NCI-H1930 (cell line): ENCODE measurements at places on chromosomes 1 and 21.

GRCh38 chr1:167910530-167910929 is 3.4 kb downstream of the ADCY10 start:
- DNase-seq, result no peak

DNA sequence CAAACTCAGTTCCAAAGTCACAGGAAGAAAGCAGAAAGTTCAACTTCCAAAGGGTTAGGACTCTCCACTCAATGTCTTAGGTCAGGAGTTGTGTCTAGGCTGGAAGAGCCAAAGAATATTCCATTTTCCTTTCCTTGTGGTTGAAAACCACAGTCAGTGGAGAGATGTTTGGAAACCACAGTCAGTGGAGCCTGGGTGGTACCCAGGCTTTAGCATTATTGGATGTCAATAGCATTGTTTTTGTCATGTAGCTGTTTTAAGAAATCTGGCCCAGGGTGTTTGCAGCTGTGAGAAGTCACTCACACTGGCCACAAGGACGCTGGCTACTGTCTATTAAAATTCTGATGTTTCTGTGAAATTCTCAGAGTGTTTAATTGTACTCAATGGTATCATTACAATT is 11.7 kb downstream of the ATF3 start:
- DNase-seq, result no peak

GRCh38 chr1:63779338-63780211 is 5.8 kb downstream of the ROR1 start:
- DNase-seq, result no peak

DNA sequence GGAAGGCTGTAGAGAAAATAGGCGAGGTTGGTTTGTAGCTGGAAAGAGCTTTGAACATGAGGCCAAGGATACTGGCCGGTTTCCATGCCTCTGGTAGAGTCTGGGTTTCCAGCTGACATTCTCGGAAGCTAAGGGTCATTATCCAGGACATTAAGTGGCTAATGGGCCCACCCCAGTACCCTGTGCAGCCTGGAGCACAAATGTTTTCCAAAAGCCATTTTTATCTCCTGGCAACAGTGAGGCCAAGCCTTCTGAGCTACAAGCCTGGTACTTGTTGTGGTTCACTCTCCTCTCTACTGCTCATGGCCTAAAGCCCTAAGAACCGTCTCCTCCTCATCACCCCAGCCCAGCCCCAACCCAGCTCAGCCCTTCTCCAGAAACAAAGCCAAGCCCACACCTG is 122.9 kb downstream of the DMRTA2 start:
- DNase-seq, result no peak

DNA sequence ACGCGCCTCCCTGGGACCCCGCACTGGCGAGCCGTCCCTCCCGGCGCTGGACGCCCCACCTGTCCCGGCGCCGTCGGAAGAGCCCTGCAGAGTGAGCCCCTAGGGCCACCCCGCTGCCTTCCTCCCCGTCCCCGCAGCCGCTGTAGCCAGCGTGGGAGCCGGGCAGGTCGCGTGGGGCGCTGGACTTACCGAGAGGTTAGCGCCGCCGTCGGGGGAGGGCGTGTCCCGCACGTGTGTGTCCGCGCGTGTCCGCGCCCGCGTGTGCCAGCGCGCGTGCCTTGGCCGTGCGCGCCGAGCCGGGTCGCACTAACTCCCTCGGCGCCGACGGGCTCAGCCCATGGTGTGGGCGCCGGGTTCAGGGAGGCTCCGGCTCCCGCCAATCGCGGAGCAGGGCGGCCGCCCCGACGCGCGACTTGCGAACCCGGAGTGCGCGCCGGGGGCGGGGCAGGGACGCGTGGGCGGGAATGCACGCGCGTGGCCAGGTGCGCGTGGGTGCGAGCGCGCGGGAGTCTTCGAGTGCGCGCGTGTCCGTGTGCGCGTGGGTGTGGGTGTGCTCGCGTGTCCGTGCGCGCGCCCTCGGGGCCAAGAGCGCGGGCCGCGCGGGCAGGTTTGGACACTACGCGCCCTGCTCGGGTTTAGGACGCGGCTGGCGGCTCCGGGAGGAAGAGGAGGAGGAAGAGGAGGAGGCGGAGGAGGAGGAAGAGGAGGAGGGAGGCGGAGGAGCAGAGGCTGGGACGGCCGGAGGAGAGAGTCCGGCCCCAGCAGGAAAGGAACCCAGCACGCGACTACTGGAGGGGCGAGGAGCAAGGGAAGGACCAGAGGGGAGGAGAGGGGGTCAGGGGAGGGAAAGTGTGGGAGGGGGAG is 145.2 kb upstream of the ETS2 start:
- DNase-seq, result no peak

DNA sequence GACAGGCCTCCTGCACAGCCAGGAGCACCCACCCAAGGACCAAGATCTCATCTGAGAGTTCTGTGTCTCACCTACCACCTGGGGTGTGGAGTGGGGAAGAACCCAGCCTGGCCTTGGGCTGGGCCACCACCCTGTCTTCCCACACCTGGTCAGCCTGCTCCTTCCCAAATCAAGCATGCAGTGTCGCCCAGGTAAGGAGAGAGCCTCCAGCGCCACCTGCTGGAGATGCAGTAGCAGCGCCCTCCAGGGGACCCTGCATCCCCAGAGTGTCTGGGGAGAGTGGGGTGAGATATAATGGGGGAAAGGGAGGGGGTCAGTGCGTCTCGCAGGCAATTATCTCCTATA is 32.3 kb downstream of the KIAA2013 start:
- peak; percentile 55 for DNase-seq

DNA sequence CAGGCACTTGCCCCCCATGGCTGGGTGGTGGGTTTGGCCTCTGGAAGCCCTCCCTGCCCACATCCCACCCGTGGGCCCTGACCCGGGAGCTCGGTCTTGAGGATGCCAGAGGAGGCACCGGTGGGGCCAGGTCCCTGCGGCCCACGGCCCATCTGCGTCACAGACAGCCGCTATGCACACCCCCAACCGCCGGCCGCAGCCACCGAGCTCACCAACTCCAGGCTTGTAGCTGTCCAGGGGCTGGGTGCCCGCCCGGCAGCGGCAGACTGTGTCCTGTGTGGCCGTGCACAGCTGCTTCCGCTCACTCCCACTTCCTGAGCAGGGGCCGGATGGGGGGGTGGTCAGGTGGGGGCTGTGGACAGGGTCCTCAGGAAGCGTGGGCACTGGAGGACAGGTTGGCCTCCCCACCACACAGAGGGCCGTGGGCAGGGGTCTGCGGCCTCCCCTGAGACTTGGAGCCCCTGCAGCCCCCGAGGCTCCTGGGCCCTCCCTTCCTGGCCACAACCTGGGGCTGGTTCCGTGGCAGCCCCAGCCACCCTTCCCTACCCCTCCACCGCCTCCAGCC is 1.1 kb downstream of the TNFRSF4 start:
- DNase-seq, result no peak

- DNase-seq, result no peak
Observed at GRCh38 chr1:97123717-97124431, 402.3 kb downstream of the PTBP2 start.

DNA sequence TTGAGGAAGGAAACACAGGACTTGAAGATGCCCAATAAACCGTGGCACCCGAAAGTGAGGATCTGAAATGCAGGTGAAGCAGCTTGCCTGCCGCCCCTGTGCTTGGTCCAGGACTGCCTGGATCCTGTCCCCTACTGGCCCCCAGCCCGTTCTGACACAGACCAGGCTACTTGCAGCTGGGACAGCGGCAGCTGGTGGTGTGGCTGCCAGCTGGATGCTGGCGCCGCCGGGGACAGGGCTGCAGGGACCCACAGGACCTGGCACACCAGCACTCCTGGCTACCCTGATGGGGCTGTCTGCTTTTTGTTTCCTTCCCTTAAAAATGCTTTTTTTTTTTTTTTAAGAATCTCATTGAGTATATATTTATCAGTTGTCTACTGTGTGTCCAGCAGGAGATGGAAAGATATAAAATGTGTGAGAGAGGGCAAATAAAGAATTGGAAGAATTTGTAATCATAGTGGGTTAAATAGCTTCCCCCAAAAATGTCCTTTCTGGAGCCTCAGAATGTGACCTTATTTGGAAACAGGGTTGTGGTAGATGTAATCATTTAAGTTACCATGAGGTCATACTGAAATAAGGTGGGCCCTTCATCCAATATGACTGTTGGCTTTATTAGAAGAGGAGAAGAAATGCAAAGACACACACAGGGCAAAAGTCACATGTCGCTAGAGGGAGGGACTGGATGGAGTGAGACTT is 165.6 kb downstream of the DSCAM start:
- DNase-seq, result no peak

DNA sequence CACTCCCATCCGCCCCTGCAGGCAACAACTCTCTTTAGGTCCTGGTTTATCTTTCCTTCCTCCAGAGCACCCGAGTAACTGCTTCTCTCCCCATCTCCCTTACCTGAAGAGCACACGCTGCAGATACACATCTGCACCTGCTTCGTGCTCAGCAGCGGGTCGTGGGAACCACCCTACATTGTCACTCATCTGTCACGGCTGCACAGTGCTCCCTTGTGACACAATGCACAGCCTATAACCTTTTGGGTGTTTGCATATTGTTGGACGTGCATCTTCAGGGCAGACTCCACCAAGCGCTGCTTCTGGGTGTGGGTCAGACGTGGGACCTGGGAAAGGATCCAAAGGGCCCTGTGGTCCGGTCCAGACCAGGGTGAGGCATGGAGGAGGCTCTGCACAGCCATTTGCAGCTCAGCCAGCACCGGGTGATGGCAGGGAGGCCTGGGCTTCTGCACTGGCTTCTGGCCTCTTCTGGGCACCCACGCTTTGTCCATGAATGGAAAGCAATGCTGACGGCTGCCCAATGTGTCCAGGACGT is 42.5 kb downstream of the WDR4 start:
- DNase-seq, result no peak

DNA sequence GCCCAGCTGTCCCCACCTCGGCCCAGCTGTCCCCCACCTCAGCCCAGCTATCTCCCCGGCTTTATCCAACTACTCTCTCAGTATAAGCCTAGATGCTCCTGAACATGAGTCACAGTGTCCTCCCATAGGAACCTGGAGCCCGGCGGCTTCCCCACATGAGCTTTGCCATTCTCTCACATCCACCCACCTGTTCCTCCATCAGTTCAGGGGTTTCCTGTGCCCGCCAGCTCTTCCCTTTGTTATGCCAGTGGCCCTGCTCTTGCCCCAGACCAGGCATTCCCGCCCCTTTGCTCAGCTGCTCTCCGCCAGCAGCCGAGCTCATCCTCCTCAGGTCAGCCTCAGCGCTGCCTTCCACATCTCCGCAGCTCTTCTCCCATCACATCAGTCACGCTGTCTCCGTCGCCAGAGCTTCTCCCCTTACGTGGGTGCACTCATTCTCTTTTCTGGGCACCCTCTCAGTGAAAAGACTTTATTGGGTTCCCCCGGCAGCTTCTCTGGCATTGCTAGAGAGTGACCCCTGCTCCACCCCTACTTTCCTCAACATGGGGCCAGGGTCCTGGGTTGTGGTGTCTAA is 89.5 kb upstream of the CSF3R start:
- DNase-seq, result no peak

GRCh38 chr1:185398599-185398998 is 81.6 kb upstream of the IVNS1ABP start:
- no peak for DNase-seq

DNA sequence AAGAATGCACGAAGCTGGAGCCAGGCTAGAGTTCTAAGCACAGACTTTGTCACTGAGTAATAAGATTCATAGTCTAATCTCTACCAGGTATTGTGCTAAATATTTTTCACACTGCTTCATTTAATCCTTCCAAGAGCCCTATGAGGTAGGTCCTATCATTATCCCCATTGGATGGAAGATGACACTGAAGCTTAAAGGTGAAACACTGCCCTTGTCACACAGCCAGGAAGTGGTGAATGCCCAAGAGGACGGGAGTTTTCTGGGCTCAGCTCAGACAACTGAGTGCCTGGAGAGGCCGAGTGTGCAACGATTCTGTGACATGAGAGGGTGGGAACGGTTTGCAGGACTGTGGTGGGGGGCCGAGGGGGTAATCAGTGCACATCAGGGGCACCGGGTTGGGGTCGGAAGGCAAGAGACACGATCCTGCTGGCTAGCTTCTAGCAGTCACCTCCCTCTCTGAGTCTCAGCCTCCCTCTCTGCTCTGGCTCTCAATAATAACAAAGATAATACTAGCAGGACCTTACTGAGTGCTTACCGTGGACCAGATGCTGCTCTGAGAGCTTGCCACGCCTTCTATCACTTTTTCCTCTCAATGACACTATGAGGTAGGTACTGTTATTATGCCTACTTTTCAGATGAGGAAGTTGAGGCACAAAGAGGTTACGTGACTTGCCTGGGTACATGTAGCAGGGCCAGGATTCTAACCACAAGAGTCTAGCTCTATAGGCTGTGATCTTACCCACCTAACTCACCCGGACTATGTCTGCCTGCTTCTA is 12.4 kb downstream of the KCNQ4 start:
- no peak for DNase-seq

GRCh38 chr1:55812281-55812680 is 597.1 kb upstream of the USP24 start:
- no peak for DNase-seq

DNA sequence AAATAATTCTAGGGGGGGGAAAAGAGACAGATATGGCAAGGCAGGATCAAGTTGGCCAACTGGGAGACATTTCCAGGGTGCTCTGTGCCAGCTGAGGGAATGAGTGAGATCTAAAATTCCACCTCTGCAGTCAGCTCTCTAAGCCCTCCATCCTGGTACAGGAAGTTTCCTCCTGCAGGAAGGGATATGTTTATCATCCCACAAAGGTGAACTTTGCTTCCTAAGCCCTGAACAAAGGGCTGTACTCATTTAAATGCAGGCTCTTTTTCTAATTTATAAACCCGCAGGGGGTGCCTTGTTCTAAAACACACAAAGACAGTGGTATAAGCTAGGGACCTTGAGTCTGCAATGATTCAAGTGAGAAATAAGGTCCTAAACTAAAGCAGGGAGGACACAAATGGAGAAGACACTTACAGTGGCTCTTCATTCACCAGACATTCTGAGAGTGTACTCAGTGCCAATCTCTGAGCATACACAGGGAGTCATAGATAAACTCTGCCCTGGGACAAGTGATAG is 3.6 kb upstream of the TNFSF4 start:
- DNase-seq, result no peak

DNA sequence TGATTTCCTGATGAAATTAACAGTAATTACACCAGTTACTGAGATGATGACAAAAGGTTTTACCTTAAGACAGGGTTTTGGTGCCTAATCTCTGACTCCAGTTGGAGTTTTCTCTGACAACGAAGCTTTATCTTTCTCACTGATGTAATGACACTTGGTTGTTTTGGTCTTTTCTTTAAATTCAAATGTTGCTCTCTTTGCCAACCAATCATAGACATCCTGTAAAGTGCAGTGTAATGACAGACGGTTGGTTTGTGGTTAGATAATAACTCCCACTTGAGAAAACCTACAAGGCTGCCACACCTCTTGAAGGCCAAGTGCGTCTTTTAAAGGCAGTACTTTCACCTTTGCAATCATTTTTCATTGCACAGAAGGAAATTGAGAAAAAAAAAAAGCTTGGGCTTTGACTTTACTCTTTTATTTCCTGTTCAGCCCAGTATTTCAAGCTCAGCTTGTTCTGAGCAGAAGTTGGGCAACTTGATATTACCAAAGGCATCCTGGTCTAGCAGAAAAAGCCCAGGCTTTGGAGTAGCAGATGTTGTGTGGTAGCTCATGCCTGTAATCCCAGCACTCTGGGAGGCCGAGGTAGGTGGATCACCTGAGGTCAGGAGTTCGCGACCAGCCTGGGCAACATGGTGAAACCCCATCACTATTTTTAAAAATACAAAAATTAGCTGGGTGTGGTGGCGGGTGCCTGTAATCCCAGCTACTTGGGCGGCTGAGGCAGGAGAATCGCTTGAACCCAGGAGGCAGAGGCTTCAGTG is 14.9 kb downstream of the PDIK1L start:
- no peak for DNase-seq

GRCh38 chr1:116504308-116505156 is 66.3 kb downstream of the CD58 start:
- no peak for DNase-seq

GRCh38 chr1:80509965-80510522 is 1290.7 kb upstream of the ADGRL2 start:
- DNase-seq, result no peak

GRCh38 chr1:115160728-115161127 is 71.4 kb upstream of the TSPAN2 start:
- DNase-seq, result no peak
